Keratinocyte (primary cell): ENCODE measurements at places on chromosomes 3 and 15.

DNA sequence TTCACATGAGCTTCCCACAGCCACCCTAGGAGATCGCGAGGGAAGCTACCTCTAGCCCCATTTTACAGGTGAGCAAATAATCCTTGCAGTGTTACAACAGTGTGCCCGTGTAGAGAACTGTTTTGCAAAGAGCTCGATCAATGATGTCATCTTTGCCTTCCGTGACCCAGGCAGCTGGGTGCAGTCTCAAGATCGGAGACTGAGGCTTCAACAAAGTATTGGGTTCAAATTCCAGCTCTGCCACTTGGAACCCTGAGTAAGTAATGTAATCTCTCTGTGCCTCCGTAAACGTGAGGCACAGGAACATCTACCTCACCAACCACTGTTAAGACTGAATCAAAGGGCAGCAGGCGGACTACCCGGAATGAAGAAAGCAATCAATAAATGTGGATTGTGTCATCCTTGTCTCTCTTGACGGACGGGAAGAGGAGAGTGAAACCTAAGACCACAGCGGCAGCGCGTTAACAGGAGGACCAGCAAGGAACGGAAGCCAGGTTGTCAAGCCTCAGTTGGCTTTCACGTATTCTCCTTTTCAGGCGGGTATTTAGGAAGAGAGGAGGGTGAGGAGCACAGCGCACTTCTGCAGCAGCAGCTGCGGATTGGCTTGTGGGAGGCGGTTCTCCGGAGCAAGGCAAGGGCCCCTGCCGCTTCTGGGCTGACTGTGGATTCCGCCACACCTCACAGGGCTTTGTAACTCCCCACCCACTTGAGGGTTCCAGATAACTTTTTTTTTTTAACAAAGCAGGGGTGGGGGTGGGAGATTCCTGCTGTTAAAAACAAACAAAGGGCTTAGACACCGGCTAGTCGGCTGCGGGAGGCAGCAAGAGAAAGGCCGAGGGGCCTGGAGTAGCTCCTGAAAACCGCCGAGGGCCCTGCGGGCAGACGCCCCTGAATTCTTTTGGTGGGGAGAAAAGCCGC lies 1.5 kb upstream of the SMAD3 start:
- peak overlapping the region; percentile 91 for H3K27ac ChIP-seq
- peaks cover 19% of the 10 kb centered on the region for H3K4me1 ChIP-seq
- no peak overlapping the region for H3K4me3 ChIP-seq
- peaks cover 2% of the 10 kb centered on the region for H3K36me3 ChIP-seq
- DNase-seq = no peak
- H3K27me3 ChIP-seq = no peaks in the 10 kb centered on the region

DNA sequence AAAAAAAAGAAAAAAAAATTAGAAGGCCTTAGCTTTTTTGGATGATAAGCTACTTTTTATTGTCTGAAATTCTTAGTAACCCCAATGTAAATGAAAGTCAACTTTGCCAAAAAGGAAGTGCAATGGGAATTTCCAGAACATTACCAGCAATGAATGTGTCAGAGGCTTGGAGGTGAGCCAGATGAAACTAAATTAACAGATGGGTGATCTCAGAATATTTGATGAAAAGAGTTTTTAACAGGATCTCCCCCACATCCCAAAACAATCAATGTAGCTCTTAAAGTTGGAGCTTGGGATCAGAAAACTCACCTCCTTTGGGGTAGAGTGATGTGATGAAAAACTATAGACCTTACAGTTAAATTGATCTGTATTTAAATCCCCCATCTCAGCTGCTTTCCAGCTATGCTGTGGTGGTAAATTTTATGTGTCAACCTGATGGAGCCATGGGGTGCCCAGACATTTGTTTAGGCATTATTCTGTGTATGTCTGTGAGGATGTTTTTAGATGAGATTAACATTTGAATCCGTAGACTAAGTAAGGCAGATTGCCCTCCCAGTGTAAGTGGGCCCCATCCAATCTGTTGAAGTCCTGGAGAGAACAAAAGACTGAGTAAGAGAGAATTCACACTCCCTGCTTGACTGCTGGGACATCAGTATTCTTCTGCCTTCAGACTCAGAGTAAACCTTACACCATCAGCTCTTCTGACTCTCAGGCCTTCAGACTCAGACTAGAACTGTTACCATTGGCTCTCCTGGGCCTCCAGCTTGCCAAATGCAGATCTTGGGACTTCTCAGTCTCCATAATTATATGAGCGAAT lies 84.3 kb upstream of the TNFSF10 start:
- H3K27ac ChIP-seq = peak overlapping the region; percentile 85
- H3K4me1 ChIP-seq = peaks cover 11% of the 10 kb centered on the region
- no peak for DNase-seq

- no peaks in the 10 kb centered on the region for H3K36me3 ChIP-seq
- no peaks in the 10 kb centered on the region for H3K27me3 ChIP-seq
- H3K4me3 ChIP-seq = no peak overlapping the region
- H3K4me1 ChIP-seq = peaks cover 6% of the 10 kb centered on the region
- no peak for DNase-seq
- no peak overlapping the region for H3K27ac ChIP-seq
Measured at GRCh38 chr3:159937561-159938166, 51.0 kb upstream of the IL12A start.

DNA sequence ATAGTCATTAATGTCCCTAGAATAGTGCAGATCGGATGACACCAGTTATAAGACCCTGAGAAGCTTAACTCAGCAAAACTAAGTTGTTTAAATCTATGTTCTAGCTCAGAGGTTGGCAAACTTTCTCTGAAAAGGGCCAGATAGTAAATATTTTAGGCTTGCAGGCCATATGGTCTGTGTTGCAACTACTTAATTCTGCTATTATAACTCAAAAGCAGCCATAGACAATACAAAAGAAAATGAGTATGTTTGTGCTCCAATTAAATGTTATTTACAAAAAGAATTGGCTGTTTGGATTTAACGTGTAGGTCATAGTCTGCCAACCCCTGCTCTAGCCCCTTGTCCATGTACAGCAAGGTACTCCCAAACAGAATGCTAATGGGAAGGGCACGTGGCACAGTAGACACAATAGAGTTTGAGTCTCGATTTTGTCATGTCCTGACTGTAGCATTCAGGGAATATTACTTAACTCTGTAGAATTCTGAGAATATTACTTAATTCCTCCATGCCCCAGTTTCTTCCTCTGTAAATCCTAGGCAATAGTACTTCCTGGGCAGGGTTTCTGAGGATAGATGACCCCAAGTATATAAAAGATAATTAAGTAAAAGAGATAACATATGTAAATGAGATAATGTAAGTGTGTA lies 70.5 kb upstream of the ATP2C1 start:
- H3K4me1 ChIP-seq = peaks cover 15% of the 10 kb centered on the region
- no peak overlapping the region for H3K27ac ChIP-seq
- no peak for DNase-seq

- DNase-seq = no peak
- H3K27ac ChIP-seq = no peak overlapping the region
- no peaks in the 10 kb centered on the region for H3K36me3 ChIP-seq
- H3K27me3 ChIP-seq = no peaks in the 10 kb centered on the region
- H3K4me1 ChIP-seq = no peaks in the 10 kb centered on the region
Measured at GRCh38 chr3:4322635-4323034, 19.5 kb downstream of the SETMAR start.

GRCh38 chr15:86624261-86625036 lies 544.8 kb downstream of the AGBL1 start:
- peak; percentile 26 for DNase-seq
- H3K4me3 ChIP-seq = no peak overlapping the region
- H3K4me1 ChIP-seq = peaks cover 5% of the 10 kb centered on the region

DNA sequence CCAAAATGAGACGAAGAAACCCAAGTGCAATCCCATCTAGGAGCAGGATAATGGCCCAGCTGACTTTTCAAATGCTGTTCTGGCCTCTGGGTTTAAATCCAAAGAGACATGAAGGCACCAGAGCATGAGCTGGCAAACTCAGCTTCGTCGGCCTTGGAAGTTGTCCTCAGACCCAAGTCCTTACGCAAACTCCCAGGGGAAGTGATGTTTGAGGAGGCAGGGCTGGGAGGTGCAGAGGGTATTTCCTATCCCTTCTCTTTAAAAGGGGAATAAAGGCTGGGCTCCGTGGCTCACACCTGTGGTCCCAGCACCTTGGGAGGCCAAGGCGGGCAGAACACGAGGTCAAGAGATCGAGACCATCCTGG lies 68.9 kb upstream of the HERC1 start:
- no peaks in the 10 kb centered on the region for H3K36me3 ChIP-seq
- H3K4me3 ChIP-seq = no peak overlapping the region
- H3K4me1 ChIP-seq = no peaks in the 10 kb centered on the region
- DNase-seq = no peak
